ENCODE measurements at places on chromosomes 16 and 17. TPM values are rescaled to one million over a fixed set of nuclear protein-coding genes. Genes with fewer than 3 reads are reported as not detected.

The SCNN1B gene
- 0.49 TPM for total RNA-seq

GRCh38 chr17:18300725-18301480 is 13.9 kb downstream of the TOP3A start:
- DNase-seq, result no peak
- no peaks in the 10 kb centered on the region for H3K4me1 ChIP-seq
- no peak overlapping the region for H3K4me3 ChIP-seq
- peaks cover 13% of the 10 kb centered on the region for H3K36me3 ChIP-seq

DNA sequence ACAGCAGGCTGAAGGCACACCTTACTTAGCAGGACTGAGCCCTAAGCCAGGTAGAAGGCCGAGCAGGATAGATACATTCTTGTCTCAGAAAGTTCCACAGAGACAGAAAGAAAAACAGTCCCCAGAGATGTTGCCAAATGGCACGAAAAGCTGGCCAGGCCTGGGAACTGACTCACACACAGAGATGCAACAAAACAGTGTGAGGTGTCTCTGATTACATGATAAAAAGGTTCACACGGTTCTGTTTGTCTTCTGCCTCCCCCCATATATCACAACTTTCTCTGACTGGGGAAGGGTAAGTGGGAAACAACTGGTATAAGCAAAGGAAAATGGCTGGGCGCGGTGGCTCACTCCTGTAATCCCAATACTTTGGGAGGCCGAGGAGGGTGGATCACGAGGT is 1.7 kb downstream of the WBP2 start:
- 0 out of 2 replicates have a peak, but pooled peaks cover 2% of the 10 kb centered on the region for H3K36me3 ChIP-seq
- H3K4me3 ChIP-seq, result no peak overlapping the region
- no peak for DNase-seq
- H3K27ac ChIP-seq, result no peak overlapping the region

- H3K36me3 ChIP-seq, result peaks cover 3% of the 10 kb centered on the region
- no peak for DNase-seq
- no peak overlapping the region for H3K4me3 ChIP-seq
- H3K27ac ChIP-seq, result no peak overlapping the region
- no peaks in the 10 kb centered on the region for H3K27me3 ChIP-seq
These were observed 6.5 kb downstream of the ABHD15 start for GRCh38 chr17:29560316-29560715.

The DNAH9 gene
- 0.05 TPM for total RNA-seq

- H3K27ac ChIP-seq, result no peak overlapping the region
- H3K4me3 ChIP-seq, result no peak overlapping the region
- no peaks in the 10 kb centered on the region for H3K27me3 ChIP-seq
These were observed 25.1 kb downstream of the NT5M start for GRCh38 chr17:17328251-17328650.

GRCh38 chr17:38969281-38969680 is 2.1 kb upstream of the FBXO47 start:
- no peak overlapping the region for H3K27ac ChIP-seq
- H3K4me3 ChIP-seq, result no peak overlapping the region
- H3K27me3 ChIP-seq, result no peaks in the 10 kb centered on the region
- no peaks in the 10 kb centered on the region for H3K4me1 ChIP-seq

- no peak overlapping the region for H3K27ac ChIP-seq
- no peaks in the 10 kb centered on the region for H3K27me3 ChIP-seq
- no peak overlapping the region for H3K4me3 ChIP-seq
- no peaks in the 10 kb centered on the region for H3K4me1 ChIP-seq
- H3K36me3 ChIP-seq, result peaks cover 4% of the 10 kb centered on the region
These were observed 23.3 kb upstream of the SUPT4H1 start for GRCh38 chr17:58375256-58375655.

The FNDC8 gene
- not detected for total RNA-seq

- peak overlapping the region; percentile 67 for H3K27ac ChIP-seq
- peaks cover 52% of the 10 kb centered on the region for H3K4me1 ChIP-seq
- no peaks in the 10 kb centered on the region for H3K36me3 ChIP-seq
These were observed 110.4 kb downstream of the MSI2 start for GRCh38 chr17:57366558-57367351.

DNA sequence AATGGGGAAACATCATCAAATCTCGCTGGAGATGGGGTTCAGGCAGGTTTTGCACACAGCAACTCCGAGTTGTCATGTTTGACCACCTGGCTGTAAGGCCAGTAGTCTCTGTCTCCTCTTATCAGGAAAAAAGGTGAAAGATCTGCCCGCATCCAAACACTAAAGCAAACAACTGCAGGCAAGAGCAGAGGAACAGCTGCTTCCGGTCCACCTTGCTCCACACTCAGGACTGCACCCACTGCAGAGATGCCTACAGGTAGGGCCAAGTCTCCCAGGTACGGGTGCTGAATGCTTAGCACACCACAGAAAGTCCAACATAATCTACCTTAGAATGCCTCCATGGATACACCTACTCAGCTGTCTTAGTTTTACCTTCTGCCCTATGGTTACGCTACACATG is 7.3 kb downstream of the TEX2 start:
- no peaks in the 10 kb centered on the region for H3K4me1 ChIP-seq
- no peak overlapping the region for H3K4me3 ChIP-seq
- no peaks in the 10 kb centered on the region for H3K27me3 ChIP-seq
- no peak for DNase-seq
- H3K27ac ChIP-seq, result no peak overlapping the region

- H3K36me3 ChIP-seq, result 0 out of 2 replicates have a peak, but pooled peaks cover 3% of the 10 kb centered on the region
- no peak for DNase-seq
- H3K27ac ChIP-seq, result no peak overlapping the region
- no peak overlapping the region for H3K4me3 ChIP-seq
These were observed 37.9 kb upstream of the ABCA9 start for GRCh38 chr17:69098625-69099024.

The BEAN1 gene
- not detected for total RNA-seq

GRCh38 chr17:76240461-76241203 is at the start of gene RNF157:
Gene RNF157, minus strand, starts transcription at chr17:76240493. Its CDS starts 253 bp downstream, at chr17:76240240.
- peaks cover 3% of the 10 kb centered on the region for H3K27me3 ChIP-seq
- H3K4me3 ChIP-seq, result peak within 1 kb of the TSS; percentile 56
- H3K36me3 ChIP-seq, result no peaks in the 10 kb centered on the region

The BORCS6 gene
- total RNA-seq, result 10.8 TPM

The ALDH3A1 gene
- total RNA-seq, result not detected

DNA sequence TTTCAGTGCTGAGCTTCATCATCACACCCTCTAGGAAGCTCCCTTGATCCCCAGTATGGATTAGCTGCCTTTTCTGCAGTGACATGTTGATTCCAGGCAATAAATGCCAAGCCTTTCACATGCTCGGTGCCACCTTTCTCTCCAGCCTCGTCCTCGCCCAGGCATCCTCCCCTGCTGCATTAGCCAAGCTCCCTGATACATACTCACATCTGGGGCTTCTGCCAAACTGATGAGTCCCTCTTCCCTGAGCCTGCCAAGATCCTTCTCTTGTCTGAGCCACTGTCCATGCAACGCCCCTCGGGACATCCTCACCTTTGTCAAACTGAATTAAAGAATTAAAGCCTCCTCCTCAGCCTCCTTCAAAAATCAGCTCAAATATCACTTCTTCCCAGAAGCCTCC is 538.5 kb upstream of the CDH11 start:
- H3K4me1 ChIP-seq, result no peaks in the 10 kb centered on the region
- DNase-seq, result no peak
- no peak overlapping the region for H3K27ac ChIP-seq
- H3K4me3 ChIP-seq, result no peak overlapping the region
- H3K27me3 ChIP-seq, result no peaks in the 10 kb centered on the region

The AANAT gene
- total RNA-seq, result 0.23 TPM

DNA sequence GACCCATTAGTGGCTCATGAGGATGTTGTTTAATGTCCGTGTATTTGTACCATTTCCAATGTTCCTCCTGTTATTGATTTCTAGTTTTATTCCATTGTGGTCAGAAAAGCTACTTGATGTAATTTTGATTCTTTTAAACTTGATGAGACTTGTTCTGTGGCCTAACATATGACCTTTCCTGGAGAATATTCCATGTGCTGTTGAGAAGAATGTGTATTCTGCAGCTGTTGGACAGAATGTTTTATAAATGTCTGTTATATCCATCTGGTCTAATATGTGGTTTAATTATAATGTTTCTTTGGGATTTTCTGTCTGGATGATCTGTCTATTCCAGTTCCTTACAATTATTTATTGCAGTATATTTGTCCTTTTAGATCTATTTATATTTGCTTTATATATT is 2.9 kb upstream of the ABCA10 start:
- no peaks in the 10 kb centered on the region for H3K27me3 ChIP-seq
- no peak overlapping the region for H3K27ac ChIP-seq
- no peak for DNase-seq
- peaks cover 11% of the 10 kb centered on the region for H3K4me1 ChIP-seq
